ENCODE measurements at places on chromosomes 13 and 19.

GRCh38 chr19:46730187-46730586 is 13.3 kb upstream of the PRKD2 start:
- no peak for DNase-seq

GRCh38 chr13:62035981-62036380 is 620.3 kb upstream of the PCDH20 start:
- DNase-seq: no peak

GRCh38 chr19:1999856-2000515 is 15.5 kb downstream of the BTBD2 start:
- no peak for DNase-seq

GRCh38 chr19:607301-608154 is 17.8 kb downstream of the HCN2 start:
- no peak for DNase-seq

DNA sequence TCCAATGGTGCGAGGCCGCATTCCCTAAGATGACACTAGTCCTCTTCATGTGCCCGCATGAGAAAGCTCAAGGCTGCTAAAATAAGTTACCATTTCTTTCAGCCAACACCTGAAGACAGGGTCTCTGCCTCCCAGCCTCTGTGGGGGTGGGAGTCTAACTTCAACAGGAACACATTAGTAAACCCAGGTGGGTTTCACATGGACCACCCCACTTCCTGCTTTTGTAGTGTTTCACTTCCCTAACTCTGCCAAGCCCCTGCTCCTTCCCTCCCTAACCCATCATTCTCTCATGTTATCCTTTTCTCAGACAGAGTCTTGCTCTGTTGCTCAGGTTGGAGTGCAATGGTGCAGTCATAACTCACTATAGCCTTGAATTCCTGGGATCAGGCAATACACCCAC is 783.6 kb downstream of the UQCRFS1 start:
- DNase-seq: no peak

DNA sequence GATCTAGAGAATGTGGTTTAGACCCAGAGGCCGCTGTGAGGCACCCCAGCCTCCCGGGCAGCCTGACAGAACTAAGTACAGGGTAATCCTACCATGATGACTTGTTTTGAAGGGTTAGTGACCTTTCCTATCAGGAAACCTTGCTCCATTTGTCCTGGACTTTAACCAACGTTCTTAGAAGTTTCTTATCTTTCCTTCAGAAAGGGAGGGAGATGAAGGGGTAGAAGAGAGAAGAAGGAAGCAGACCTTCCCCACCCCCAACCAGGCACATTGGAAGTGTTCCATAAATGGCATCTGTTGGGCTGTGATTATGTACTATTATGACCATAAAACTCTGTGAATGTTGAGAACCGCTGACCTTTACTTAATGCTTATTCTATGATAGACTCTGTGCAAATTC is 184.2 kb downstream of the OXGR1 start:
- no peak for DNase-seq

DNA sequence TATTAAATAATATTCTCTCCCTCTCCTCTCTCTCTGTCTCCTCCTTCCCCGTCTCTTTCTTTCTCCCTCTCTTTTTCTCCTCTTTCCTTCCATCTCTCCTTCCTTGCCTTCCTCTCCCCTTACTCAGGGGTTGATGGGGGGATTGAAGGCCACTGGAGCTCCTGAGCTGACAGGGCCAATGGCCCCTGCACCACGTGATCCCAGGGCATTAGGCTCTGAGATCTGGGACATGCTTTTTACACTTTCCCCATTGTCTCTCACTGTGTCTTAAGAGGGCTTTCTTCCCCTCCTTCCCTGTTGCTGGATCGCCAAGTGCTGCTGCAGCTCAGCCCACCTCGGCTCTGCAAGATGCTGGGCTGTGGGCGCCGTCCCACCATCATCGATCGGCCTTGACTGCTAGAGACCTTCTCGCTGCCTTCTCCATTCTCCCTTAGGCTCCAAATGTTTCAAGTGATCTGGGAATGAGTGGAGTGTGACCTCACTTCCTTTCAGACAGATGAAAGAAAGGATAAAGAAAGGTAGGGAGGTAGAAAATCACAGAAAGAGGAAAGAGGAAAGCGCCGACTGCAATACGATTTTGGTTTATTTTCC is 42.2 kb downstream of the COL4A1 start:
- DNase-seq: no peak

DNA sequence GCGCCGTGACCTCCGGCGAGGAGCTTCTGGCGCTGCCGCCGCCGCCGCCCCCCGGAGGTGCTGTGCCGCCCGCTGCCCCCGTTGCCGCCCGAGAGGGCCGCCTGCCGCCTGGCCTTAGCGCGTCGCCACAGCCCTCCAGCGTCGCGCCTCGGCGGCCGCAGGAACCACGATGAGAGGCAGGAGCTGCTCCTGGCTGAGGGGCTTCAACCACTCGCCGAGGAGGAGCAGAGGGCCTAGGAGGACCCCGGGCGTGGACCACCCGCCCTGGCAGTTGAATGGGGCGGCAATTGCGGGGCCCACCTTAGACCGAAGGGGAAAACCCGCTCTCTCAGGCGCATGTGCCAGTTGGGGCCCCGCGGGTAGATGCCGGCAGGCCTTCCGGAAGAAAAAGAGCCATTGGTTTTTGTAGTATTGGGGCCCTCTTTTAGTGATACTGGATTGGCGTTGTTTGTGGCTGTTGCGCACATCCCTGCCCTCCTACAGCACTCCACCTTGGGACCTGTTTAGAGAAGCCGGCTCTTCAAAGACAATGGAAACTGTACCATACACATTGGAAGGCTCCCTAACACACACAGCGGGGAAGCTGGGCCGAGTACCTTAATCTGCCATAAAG is 4.8 kb downstream of the PDX1 start:
- no peak for DNase-seq

- DNase-seq: no peak
Measured at GRCh38 chr13:110006304-110006703, 219.9 kb upstream of the IRS2 start.

- no peak for DNase-seq
Measured at GRCh38 chr13:107277911-107278310, 710.0 kb upstream of the ARGLU1 start.

Measured in stimulated activated CD4-positive, alpha-beta T cell treated with anti-CD3 and anti-CD28 coated beads, Interleukin-4, amount 100 ng/mL, for 1 hour (primary cell).